ENCODE measurements at places on chromosomes 3 and 15. TPM values are rescaled to one million over a fixed set of nuclear protein-coding genes. Genes with fewer than 3 reads are reported as not detected.

ZNF662 gene
- 2.2 TPM for total RNA-seq

HHLA2 gene
- total RNA-seq: not detected

APOD gene
- total RNA-seq: 204 TPM

SLC27A2 gene
- under 0.01 TPM for total RNA-seq

KIF23 gene
- 40.5 TPM for total RNA-seq

FOXL2NB gene
- total RNA-seq: 0.78 TPM

GRM2 gene
- not detected for total RNA-seq

CAND2 gene
- 1.1 TPM for total RNA-seq

MAGI1 gene
- total RNA-seq: 5.5 TPM
